ENCODE measurements at places on chromosomes 2 and 18. TPM values are rescaled to one million over a fixed set of nuclear protein-coding genes. Genes with fewer than 3 reads are reported as not detected.
A peak's percentile ranks its signal among the peaks of the same experiment; 100 is the strongest.

GRCh38 chr18:37588289-37588688 lies 22.7 kb upstream of the CELF4 start:
- no peak for DNase-seq

- no peak for DNase-seq
These were observed 128.7 kb upstream of the TANK start for GRCh38 chr2:161031511-161031910.

GRCh38 chr2:135532581-135532980 lies 1.3 kb downstream of the R3HDM1 start:
- no peak for DNase-seq

GRCh38 chr2:33013684-33014110 lies 66.9 kb downstream of the LTBP1 start:
- DNase-seq: no peak

DNA sequence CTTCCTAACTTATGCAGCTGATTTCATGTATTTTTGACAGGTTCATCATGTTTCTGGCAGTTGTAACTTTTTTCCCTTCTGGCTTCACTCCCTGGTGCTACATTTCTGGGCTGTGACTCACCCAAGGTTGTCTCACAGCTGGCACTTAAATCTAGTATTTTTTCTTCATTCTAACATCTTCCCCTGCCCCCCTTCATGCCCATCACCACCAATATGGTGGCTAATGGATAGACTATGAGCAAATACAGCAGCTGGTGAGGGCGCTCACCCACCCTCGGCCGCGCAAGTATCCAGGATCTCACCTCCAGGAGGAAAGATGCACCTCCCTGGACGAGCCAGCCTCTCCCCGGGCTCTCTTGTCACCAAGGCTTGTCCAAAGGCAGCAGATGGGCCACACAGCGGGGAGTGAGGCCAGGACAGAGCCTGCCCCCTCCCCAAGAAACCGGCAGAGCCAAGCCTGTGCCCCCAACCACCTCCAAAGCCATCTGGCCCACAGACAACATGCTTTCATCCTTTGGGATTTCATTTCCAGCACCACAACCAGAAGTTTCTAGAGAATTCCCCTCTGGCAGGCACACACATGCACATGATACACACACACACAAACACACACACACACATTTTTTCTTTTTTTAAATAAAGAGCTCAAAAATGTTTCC lies 39.1 kb downstream of the ATOH8 start:
- DNase-seq: no peak

GRCh38 chr18:75199327-75199726 lies 9.6 kb downstream of the PTGR3 start:
- DNase-seq: no peak

DNA sequence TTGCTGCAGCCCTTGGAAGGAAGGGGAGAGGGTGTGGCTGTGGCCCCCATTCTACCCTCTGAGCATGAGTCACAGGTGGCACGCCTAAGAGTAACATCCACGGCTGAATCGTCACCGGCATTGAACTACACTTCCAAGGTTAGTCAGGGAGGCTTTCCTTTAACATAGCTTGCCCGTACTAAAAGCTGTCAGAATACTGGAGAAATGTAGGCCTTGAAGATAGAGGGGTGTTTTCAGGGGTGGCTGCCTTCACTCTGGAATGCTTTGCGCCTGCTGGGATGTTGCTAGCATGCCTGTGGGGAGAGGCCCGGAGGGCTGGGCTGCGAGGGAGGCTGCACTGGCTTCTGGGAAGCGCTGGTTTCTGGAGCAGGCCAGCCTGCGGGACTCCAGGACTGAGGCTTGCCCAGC lies 333.7 kb downstream of the AGAP1 start:
- no peak for DNase-seq

GRCh38 chr18:6414723-6415417 lies at the start of gene L3MBTL4:
Gene L3MBTL4 (minus strand): TSS chr18:6414911. CDS start chr18:6311625, 103,286 bp downstream.
- peak; percentile 27 for DNase-seq

DNA sequence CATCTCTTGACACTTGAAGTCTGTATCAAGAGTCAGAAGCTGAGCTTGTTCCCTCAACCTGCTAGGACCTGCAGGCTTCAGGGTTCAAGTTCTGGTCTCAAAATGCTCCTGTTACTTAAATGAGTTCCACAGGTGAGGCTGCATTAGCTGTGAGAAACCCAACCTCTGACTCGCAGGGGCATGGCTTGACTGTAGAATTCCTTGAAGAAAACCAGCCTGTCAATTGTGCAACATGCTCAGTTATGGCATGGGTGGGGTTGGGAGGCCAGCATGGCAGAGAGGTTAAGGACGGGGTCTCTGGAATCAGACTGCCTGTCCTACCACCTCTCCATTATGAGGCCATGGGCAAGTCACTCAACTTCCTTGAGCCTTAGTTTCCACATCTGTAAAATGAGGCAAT lies 235.8 kb downstream of the EN1 start:
- DNase-seq: no peak

- DNase-seq: no peak
These were observed 45.8 kb upstream of the SMIM21 start for GRCh38 chr18:75473316-75473715.

GRCh38 chr2:174694920-174695319 lies 69.4 kb downstream of the CHRNA1 start:
- DNase-seq: no peak

DNA sequence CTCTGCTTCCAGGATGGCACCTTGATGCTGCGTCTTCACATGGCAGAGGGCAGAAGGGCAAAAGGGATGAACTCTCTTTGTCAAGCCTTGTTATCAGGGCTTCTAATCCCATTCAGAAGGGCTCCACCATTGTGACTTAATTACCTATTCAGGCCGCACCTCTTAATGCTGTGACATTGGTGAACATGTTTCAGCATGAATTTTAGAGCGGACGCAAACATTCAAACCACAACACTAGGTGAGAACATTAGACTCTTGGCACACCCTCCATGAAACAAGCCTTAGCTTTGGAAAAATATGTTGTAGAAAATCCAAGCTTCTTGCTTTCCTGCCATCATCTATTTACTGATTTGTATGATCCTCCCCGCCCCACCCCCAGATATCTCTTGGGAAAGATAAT lies 17.9 kb downstream of the DAW1 start:
- DNase-seq: no peak

- DNase-seq: no peak
These were observed 304.3 kb upstream of the EPAS1 start for GRCh38 chr2:45992741-45993475.

GRCh38 chr2:129439406-129440302 lies 539.8 kb upstream of the RAB6C start:
- DNase-seq: no peak

GRCh38 chr2:8574196-8575037 lies 107.4 kb upstream of the ID2 start:
- DNase-seq: no peak

DNA sequence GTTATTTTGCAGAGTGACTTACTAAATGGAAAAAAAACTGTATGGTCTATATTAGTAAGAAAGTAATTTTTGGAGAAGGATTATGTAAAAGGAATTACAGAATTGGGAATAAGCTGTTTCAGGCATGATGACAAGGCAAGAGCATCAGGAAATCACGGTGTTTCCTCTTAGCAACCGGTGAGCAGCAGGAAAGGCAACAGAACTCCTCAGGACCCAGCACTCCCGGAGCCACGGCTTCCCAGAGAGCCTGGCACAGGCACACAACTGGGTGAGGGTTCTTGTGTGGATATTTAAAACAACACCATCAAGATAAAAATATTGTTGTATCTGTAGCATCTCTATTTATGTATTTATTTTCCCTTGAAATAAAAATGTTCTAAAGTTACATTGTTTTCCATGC lies 34.4 kb downstream of the CYP27C1 start:
- DNase-seq: no peak

- DNase-seq: no peak
These were observed 32.1 kb upstream of the INSIG2 start for GRCh38 chr2:118056165-118056534.

DNA sequence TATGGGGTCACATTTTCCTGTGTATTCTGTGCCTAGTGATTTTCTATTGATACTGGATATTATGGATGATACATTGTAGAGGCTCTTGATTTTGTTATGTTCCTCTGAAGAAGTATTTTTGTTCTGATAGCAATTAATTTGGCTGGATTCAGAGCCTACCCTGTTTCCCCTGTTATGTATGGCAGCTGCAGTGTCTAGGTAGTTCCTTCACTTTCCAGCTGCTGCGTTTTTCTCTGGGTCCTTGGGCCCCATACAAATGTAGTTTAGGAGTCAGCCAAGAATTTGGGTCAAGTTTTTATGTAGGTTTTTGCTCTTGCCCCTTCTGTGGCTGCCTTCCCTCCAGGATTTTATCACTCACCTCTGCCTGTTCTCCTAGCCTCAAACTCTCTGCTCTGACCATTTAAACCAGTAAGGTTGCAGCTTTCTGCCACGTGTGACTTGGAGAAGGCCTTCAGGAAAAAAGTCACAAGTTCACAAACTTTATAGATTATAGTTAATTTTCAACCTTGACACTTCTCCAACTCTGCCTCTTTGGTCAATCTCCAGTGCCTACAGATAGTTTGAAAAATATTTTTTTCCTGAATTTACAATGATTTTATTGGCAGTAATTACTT lies 47.0 kb downstream of the APLF start:
- no peak for DNase-seq

DNA sequence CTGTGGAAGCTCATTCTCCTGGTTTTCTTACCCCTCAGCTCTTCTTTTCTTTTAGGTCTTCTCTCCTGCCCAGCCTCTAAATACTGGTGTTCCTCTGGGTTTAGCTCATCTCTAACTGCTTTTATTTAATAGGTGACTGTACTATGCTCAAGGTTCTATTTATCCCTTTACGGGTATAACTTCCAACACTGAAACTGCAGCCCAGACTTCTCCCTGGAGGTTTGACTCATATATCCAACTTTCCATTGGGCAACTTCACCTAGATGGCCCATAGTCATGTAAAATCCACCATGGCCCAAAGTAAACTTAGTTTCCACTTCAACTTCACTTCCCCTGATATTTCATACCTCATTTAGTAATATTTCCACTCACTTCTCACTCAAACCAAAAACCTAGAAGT lies 273.1 kb downstream of the PLCL1 start:
- DNase-seq: no peak

- DNase-seq: peak; percentile 80
These were observed 86.3 kb upstream of the NPAS2 start for GRCh38 chr2:100733391-100734187.

DNA sequence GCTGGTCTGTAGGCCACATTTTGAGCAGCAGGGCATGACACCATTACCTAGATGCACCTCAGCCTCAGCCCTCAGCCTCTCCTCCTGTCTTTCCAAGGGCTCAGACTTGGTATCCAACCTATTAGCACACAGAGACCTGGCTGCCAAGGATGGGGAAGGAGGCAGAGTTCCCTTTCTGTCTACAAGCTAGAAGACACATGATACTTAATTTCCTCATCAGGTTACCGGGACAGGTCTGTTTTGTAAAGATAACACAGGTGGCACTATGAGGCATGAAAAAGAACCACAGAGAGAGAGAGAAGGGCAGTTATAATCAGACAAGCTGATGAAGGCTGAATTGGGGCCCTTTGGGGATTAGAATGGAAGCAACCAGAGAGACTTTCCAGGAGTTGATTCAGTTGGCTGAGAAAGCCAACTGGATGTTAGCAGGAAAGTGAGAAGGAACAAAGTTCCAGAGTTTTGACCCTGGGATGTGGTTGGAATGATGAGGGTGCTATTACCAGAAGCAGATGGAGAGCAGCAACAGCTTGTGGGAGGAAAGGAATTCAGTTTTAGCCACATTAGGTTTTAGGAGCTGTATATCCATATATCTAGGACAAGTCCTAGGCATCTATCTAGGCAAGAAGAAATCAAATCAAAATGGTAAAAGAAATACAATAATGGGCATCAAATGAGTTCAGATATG lies 46.0 kb upstream of the RMND5A start:
- no peak for DNase-seq

GRCh38 chr2:52895726-52896340 lies 871.8 kb upstream of the CHAC2 start:
- no peak for DNase-seq

DNA sequence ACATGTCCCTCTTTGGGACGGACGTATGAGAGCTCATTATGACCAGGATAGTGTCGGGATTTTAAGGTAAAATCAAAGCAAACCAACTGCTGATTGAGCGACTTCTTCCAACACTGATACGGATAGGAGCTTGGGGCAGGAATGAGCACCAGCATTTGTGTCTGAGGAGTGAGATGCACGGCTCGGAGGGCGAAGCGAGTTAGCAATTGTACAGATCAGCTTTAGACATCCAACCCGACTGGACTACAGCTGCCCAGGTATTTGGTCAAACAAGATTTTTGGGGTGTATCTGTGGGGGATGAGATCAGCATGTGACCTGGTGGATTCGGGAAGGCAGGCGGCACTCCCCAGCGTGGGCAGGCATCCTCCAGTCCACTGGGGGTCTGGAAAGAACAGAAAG lies 76.1 kb downstream of the NDUFA10 start:
- DNase-seq: no peak

DNA sequence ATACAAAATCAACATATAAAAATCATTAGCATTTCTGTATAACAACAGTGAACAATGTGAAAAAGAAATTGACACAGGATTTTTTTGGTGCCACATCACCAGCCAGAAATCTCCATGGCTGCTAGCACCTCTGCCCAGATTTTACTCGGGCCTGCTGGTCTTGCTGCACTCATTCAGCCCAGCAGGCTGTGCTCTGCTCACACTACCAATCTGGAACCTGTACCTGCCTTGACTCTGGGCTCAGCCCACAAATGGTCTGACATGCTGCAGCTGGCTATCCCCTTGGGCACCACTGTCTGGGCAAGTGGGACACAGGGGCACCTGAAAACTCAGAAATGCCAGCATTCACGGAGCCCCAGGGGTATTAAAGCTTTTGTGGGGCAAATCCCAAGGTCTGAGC lies 392.5 kb upstream of the NRXN1 start:
- no peak for DNase-seq

GRCh38 chr2:36528274-36528673 lies 69.7 kb downstream of the FEZ2 start:
- no peak for DNase-seq

The PLEKHM3 gene
- total RNA-seq: 2.2 TPM

The CCBE1 gene
- 0.20 TPM for total RNA-seq

The PLA2R1 gene
- total RNA-seq: 0.59 TPM

The UGT1A10 gene
- not detected for total RNA-seq

The DCAF17 gene
- total RNA-seq: 9.6 TPM

The LRRC30 gene
- total RNA-seq: 1.5 TPM

The HDAC4 gene
- total RNA-seq: 329 TPM

The ZNF2 gene
- 2.7 TPM for total RNA-seq

The HOXD3 gene
- 0.71 TPM for total RNA-seq

The GTF2A1L gene
- total RNA-seq: 0.71 TPM

The BMPR2 gene
- 21.3 TPM for total RNA-seq

The CCDC85A gene
- 3.2 TPM for total RNA-seq

The HRH4 gene
- total RNA-seq: not detected

The PCARE gene
- total RNA-seq: 0.68 TPM

The CMPK2 gene
- total RNA-seq: 1.6 TPM

Data from psoas muscle (tissue), 8 donors.